ENCODE measurements at places on chromosomes 13 and 19.

GRCh38 chr13:33050161-33050560, 33.9 kb downstream of the KL start:
- DNase-seq = no peak

DNA sequence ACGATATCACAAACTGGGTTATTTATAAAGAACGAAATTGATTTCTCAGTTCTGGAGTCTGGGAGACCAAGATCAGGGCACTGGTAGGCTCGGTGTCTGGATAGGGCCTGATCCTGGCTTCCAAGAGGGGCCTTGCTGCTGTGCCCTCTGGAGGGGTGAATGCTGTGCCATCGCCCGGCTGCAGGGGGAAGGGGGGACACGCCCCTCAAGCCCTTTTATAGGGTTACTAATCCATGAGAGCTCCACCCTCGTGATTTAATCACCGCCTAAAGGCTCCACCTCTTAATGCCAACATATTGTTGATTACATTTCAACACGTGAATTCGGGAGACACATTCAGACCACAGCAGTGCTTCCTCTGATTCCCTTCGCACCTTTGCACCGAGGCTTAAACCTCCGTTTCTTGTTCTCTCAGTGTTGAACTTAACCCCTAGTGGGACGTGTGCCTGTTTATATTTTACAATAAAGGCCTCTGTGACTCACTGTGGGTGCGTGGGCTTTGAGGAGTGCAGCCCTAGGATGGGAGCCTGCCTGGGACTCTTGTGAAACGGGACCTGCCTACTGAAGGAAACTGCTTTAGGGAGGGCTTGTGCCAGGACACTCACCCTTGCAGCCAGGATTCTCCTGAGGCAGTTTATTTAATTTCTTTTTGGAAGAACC, 52.4 kb upstream of the SPATA13 start:
- no peak for DNase-seq

DNA sequence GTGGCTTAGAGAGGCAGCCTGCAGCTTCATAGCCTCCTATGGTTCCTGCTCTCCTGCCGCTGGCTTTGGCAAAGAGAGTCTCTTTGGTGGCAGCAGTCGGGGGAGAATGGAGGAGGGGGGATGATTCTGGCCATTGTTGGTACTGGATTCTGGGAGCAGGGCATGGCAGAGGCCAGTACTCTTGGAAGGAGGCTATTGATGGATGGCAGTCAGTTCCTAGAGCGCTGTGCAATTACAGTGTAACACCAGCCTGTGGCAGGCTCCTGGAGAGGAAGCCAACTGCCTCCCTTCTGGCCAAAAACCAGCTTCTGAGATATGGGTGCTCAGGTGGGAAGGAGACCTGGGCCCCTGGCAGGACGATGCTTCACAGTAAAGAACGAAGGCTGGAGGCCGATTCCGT, 47.9 kb upstream of the TMTC4 start:
- no peak for DNase-seq

DNA sequence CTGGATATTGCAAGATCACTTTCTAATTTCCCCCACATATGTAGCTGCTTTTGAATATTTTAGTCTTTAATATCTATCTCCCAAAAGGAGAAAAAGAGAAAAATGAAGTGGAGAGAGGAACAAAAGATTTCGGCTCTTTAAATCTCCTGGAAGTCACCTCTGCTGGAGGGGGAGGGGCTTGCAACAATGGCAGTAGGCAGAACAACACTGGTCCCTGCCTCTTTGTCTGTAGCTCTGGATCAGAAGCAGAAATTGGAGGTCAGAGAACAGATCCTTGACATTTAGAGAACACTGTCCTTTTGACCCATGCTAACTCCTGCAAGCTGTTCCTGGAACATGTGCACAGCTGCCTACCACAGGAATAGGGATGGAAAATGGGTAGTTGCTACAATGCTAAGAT, 86.7 kb upstream of the GPR12 start:
- DNase-seq = no peak

DNA sequence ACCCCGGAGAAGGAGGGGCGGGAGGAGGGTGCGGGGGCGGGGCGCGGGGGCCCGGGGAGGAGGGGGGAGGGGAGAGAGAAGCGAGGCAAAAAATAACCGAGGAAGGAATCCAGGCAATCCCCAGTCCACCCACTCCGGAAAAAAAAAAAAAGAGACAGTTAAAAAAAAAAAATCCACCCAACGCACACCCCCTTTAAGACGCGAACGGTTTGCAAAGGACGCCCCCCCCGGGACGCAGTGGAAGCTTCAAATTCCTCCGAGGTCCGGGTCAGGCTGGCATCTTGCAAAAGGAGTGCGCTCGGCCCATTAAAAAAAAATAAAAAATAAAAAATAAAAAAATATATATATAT, at the start of gene CACNA1A:
TSS of gene CACNA1A (minus strand) at position 9 of the 350 bp plus-strand sequence. CDS start 255 bp downstream, outside the sequence.
- DNase-seq = no peak

DNA sequence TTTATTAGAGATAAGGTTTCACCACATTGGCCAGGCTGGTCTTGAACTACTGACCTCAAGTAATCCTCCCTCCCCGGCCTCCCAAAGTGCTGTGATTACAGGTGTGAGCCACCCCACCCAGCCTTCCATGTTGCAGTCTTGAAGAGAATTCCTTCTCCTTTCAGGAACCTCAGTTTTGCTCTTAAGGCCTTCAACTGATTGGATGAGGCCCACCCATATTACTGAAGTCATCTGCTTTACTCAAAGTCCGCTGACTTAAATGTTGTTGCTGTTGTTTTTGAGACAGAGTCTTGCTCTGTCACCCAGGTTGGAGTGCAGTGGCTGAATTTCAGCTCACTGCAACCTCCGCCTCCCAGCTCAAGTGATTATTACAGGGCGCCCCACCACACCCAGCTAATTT, 33.5 kb downstream of the RASL11A start:
- no peak for DNase-seq

- no peak for DNase-seq
Observed at GRCh38 chr13:26021956-26022355, 29.9 kb downstream of the SHISA2 start.

DNA sequence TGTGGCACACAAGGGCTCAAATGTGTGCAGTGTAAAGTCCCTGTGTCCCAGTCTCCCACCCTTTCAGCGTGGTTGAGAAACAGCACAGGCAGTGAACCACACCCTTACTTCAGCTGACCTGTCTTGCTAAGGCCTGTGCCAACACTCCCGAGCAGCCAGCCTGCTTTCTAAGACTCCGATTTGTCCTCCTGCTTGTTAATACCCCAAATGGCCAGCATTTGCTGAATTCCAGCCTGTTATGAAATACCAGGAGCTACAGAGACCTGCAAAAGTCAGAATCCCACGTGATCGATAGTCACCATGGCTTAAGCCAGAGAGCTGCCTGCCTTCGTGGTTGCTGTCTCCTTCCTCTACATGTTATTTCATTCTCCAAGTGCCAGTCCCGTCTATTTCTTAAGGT, 200.5 kb downstream of the FGF9 start:
- DNase-seq = no peak

DNA sequence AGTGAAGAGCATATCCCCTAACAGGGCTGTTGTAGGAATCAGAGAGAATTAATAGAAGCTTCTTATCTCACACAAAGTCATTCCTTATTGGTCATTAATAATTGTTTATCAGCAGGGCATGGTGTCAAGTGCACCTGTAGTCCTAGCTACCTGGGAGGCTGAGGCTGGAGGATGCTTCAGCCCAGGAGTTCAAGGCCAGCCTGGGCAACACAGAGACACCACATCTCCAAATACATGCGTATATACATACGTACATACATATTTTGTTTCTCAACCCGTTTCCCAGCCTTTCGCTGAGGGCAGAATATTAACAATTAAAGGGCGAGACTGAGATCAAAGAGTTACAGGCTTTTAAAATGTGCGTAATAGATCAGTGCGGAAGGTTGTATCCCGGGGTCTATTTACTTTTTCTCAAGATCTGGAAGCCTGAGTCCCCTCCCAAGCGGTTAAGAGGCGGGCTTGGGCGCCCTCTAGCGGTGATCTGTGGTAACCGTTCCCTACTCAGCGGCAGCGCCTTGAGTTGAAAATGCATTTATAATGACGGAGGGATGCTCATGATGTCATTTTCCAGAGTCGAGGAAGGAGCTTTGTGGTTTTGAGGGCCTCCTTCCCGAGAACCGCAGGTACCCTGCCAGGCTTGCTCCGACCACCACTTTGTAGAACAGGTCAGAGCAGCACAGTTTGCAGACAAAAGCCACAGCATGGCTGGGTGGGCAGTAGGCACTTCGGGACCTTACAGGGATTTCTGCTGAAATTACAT, 169.6 kb upstream of the GPR12 start:
- DNase-seq = peak; percentile 59

DNA sequence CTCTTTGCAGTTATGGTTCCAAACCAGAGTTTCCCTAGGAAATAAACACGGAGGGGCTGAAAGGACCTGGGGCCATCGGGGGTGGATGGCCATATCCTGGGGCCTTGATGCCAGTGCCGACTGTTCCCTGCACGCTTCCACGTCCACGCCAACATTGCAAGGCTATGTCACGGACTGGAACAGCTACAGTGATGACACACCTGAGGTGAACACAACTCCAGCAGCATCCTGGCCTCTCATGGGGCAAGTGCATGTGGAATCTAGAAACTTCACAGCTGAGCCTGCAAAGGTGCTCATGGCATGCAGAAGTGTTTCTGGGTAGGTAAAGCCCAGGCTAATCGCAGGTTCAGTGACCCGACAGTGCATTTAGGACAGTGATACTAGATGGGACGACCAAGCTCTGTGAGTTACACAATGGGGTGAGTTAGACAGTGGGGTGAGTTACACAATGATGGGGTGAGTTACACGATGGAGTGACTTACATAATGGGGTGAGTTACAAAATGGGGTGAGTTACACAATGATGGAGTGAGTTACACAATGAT, 52.0 kb upstream of the GAS6 start:
- DNase-seq = no peak

All from HuH-7.5 (cell line).